HepG2 (cell line): ENCODE measurements at places on chromosomes 1 and 21. TPM values are rescaled to one million over a fixed set of nuclear protein-coding genes. Genes with fewer than 3 reads are reported as not detected.

LRRC38 gene
- total RNA-seq = not detected in 2 replicates

SPRR2F gene
- total RNA-seq = not detected in 2 replicates

DNA sequence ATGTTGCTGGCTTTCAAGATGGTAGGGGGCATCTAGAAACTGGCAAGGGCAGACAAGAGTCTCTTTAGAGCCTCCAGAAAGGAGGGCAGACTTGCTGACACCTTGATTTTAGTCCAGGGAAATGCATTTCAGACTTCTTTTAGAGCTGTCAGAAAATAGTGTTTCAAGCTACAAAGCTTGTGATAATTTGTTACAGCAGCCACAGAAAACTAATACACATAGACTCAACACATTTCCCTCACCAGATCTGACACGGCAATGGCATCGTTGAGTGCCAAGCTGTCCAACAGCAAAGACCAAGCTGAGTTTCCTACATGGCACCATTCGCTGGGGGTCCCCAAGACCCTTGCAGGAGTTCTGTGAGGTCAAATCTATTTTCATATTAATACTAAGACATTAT lies 62.0 kb downstream of the SLC9A1 start:
- no peak overlapping the region for H3K27ac ChIP-seq
- H3K4me3 ChIP-seq = no peak overlapping the region
- no peak for DNase-seq
- peaks cover 4% of the 10 kb centered on the region for H3K4me1 ChIP-seq

DNA sequence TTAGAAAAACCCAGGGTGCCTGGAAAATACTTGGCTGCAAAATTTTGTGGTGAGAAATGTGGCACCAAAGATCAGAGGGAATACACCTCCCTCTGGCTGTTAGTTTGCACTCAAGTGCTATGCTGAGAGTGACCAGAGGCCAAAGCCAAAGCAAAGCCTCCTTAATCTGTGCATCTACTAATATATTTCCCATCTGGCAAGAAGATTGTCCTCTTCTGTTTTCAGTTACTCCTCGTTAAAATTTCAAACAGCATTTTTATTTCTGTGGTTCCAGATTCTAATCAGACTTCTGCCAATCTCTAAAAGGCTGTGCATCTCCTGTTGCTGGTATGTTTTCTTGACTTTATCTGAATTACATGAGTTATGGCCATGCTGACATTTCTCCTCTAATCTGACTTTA lies 327.4 kb downstream of the TBX15 start:
- H3K27ac ChIP-seq = no peak overlapping the region
- no peaks in the 10 kb centered on the region for H3K4me1 ChIP-seq
- no peaks in the 10 kb centered on the region for H3K27me3 ChIP-seq
